NAMALWA (cell line): ENCODE measurements at places on chromosomes 5 and 9.

- no peak for DNase-seq
Measured at GRCh38 chr9:137554349-137554748, 2.7 kb downstream of the MRPL41 start.

GRCh38 chr5:58012102-58012501 is 447.8 kb downstream of the PLK2 start:
- DNase-seq = no peak

- no peak for DNase-seq
Measured at GRCh38 chr5:871596-872298, 20.9 kb downstream of the BRD9 start.

GRCh38 chr9:129557192-129558036 is 63.5 kb downstream of the C9orf50 start:
- no peak for DNase-seq

- DNase-seq = no peak
Measured at GRCh38 chr9:134245179-134245578, 80.8 kb upstream of the RNU6ATAC start.

DNA sequence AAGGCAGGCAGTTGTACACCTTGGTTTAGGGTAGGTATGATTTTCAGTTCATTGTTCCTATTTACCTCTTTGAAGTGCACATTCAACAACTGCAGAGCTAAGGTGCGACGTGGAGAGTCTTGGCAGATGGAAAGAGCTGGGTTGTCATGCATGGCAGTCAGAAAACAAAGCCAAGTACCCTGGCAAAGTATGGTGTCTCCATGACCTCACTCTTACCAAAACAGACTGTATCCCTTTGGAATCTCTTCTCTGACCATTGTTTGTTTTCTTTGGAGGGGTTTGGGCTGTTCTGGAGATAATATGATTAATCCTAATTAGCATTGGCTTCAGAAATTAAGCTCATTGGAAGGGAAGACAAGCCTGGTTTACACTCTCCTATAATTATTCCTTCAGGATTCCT is 665.7 kb downstream of the DNAH5 start:
- DNase-seq = no peak

GRCh38 chr9:110142868-110143481 is 65.0 kb downstream of the C9orf152 start:
- peak; percentile 81 for DNase-seq

DNA sequence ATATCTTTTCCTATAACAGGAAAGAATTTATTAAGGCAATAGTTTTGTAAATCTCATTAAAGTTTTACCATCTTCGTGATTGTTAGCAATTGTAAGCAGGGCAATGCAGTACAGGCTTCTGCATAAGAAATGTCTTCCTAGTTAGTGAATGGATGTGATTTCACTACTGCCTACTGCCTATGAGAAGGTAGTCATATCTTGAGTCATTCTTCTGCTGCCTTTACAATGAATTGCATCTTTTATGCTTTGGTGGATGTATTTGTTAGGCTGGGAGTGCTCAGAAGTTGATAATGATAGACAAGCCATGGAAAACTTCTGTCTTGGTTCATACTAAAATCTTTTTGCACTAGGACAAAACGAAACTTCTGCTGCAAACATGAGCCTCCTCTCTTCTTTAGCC is 128.0 kb downstream of the ADAMTSL1 start:
- no peak for DNase-seq

- DNase-seq = no peak
Measured at GRCh38 chr5:67425514-67425913, 228.9 kb upstream of the CD180 start.

- DNase-seq = no peak
Measured at GRCh38 chr5:103393101-103393754, 134.7 kb downstream of the MACIR start.

- no peak for DNase-seq
Measured at GRCh38 chr5:139660923-139661814, 13.0 kb downstream of the CXXC5 start.

DNA sequence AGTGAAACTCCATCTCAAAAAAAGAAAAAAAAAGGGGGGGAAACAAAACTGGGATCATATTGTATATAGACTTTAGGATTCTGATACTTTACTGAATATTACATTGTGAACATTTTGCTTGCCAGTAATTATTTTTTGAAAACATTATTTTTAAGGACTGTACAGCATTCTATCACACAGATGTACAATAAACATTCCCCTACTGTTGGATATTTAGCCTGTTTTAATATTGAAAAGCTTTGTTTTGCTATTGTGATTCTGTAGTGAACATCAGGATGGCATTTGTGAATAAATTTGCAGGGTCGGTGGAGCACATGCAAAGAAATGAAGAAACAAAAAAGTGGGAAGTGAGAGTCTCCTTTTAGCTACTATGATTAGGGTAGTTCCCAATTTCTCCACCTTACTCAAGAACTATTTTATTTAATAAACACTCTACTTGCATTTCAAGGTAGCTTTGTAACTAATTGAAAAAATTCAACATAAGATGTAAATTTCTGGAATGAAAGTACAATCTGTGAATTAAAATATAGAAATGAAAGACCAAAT is 18.7 kb downstream of the RASGRF2 start:
- DNase-seq = peak; percentile 6

DNA sequence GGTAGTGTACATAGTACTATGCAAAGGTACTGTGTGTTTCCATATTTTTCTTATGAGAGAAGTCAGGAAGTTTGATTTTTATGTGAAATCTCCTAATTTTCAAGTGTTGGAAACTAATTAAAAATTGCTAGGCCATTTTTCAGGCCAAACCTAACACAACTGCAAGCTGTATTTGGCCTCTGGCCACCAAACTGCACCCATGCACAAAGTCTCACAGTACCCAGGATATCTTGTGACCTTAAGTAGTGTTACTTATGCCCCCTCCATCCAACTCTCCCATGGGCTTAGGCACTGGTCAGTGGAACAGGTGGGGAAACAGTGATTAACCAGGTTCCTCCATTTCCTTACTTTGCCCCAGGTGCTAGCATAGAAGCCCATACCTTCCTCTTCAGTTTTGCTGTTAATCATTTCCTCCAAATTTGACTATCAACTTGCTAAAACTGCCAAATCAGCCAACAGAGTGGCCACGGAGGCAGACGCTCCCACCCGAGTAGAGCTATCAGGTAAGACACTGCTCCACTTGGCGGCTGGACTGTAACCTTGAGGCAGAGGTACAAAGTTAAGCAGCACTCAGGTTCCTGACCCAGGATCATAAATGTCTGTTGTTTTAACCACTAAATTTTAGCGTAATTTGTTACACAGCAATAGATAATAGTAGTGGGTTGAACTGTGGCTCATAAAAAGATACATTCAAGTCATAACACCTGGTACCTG is 19.5 kb upstream of the KIF27 start:
- no peak for DNase-seq

DNA sequence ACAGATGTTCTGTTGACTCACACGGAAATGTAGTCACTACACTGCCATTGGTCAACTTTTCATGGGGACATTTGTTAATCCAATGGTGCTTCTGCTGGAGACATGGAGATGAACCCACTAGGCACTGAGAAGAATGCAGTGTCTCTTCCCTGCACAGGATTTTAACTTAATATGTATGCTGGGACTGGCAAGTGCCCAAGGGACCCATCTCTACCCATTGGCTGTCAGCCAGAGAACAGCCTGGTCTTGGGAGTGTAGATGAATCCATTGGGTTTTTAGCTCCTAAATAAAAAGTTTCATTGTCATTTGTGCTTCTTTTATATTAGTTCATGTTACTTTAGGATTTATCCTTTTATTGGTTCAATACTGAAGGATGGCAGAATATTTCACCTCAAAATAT is 195.8 kb upstream of the CDH6 start:
- no peak for DNase-seq

DNA sequence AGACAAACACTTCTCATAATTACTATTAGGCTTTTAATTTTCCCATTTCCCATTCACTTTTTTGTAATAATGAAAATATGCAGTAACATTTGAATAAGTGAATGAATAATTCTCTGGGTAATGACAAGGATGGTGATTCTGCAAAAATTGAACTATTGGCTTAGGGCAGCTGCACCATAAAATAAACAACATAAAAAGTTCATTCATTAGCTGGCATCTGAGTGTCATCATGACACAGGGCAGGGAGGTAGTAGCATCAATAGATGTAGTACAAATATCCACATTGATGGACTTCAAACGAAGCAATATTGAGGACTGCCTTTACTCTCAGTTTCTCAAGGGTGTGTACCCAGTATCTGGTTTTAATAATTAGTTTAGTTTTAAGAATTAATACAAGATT is 4.9 kb downstream of the MEGF10 start:
- DNase-seq = no peak

DNA sequence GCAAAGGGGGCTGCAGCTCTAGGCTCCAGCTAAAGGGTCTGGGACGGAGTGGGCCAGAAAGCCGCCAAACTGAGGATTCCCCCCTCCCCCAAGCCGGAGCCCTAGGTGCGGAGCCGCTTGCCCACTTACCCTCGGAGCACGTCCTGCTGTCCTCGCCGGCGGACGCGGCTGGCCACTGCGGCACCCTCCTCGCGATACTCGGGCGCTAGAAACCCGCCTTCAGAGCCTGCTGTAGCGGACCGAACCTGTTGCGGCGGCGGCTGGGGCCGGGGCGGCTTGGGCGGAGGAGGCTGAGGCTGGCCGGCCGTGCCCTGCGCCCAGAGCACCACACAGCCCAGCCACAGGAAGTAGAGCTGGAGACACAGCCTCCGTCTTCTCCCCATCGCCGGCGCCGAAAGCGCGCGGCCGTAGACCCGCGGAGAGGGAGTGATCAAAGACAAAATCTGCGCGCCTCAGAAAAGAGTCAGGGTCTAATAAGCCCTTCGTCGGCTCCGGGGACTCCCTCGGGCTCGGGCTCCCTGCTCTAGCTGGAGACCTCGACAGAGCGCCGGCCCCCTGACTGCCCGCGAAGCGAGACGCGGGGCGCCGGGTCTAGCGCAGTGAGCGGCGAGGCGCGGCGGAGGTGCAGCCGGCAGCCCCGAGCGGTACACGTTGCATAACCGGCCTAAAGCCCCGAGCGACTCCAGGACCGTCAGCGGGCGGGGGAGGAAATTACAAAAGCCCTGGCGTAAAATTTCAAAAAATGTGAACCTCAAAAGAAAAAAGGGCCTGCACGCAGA is 635 bp downstream of the FBN2 start:
- DNase-seq = no peak

DNA sequence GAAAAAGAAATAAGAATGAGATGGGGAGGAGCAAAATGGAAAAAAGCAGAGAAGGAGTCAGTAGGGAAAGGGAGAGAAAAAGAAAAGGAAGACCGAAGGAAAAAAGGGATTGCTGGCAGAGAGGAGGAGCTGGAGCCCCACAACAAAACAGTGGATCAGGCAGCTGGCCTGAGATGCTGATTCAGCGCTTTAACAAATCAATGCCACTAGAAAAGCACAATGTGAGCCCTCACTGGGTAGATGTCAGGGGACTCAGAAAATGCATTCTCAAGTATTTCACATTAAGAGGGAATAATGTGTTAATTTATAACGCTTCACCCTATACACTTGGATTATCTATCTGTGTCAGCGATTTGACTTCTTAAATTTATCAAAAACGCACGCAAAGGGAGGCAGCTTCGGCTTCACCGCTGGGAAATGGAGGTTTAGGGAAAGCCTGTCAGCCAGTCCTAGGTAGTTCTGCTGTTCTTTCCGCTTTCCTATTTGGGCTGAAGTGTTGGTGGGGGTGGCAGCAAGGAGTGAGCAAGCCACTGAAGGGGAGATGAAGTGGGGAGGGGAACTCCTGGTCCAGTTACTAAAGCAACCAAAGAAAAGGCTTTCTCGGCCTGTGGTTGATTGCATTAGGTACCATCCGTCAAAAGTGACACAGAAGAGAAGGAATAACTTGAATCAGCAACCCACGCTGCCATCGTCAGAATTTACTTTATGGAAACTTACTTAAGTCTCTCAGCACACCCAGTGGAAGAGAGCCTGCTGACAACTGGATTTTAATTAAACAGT is 161.6 kb downstream of the BNC2 start:
- no peak for DNase-seq

DNA sequence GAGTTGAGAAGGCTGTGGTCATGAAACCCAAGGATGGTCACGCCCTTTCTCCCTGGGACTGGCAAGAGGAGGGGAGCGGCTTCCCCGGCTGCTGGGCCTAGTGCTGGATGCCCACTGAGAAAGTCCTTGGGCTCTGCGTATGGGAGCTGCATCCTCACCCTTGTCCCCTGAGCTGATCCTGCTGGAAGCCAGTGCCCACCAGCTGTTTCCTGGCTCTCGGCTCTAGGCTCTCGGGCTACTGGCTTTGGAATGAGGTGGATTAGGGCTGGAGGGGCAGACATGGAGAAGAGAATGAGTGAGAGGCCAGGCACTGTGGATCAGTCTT is 149.3 kb upstream of the PPP1R26 start:
- no peak for DNase-seq

DNA sequence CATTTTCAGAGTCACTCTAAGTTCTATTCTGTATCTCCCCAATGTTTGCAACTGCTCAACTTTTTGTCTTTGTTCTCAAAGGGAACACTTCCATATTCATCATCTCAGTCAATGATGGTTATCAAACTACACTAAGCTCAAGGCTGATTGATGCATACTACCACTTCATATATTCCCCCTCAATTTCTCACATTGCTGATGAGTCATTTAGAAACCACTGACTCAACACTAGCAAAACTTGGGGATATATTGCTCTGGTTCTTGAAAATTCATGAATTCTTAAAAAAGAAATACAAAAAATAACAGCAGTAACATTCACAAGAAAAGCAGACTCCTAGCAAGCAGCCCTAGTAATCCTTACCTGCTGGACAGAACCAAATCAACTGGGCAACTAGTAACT is 52.2 kb downstream of the ABHD17B start:
- no peak for DNase-seq

- no peak for DNase-seq
Measured at GRCh38 chr5:167348980-167349379, 942.5 kb upstream of the WWC1 start.

DNA sequence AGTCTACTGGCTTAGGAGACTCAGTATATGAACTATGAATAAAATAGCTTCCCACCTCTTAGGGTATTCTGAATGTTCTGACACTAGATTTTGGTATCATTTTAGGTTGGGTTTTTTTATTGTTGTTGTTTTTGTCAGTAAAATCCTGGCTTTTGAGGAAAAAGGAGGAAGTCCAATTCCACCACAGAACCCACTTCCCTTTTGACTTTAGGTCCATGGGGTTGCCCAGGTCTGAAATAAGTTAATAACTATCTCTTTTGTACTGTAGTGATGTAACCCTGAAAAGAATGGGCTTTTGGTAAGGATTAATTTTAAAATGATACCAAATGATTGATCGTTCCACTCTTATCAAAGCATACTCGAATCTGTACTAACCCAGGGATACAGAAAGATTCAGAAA is 29.1 kb upstream of the IL12B start:
- DNase-seq = no peak

DNA sequence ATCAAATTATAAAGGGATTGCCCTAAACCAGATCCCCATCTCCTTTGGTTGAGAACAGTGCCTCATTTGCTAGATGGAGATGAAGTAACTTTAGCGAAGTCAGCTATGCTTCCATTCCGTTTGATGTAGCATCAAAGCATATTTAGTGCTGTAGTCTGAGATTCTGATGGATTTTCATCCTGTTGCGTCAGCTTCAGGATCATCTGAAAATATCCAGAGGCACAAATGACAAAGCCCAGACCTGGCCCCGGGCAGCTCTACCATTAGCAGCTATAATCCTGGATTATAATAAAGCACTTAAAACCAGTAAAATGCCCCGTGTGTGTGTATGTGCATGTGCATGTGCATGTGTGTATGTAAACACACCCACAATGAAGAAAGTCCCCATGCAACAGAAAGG is 44.7 kb downstream of the ERAP1 start:
- DNase-seq = no peak
